ENCODE measurements at places on chromosomes 12 and 14.

DNA sequence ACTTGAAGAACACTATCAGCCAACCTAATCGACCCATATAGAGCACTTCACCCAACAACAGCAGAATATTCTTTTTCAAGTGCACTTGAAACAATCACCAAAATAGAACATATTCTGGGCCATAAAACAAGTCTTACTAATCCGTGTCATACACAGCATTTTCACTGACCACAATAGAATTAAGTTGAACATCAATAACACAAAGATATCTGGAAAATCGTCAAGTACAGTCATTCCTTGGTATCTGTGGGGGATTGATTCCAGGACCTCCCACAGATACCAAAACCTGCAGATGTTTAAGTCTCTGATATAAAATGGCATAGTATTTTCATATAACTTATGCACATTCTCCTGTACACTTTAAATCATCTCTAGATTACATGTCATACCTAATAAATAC, 295.7 kb downstream of the BCL11B start:
- no peak for ATAC-seq

DNA sequence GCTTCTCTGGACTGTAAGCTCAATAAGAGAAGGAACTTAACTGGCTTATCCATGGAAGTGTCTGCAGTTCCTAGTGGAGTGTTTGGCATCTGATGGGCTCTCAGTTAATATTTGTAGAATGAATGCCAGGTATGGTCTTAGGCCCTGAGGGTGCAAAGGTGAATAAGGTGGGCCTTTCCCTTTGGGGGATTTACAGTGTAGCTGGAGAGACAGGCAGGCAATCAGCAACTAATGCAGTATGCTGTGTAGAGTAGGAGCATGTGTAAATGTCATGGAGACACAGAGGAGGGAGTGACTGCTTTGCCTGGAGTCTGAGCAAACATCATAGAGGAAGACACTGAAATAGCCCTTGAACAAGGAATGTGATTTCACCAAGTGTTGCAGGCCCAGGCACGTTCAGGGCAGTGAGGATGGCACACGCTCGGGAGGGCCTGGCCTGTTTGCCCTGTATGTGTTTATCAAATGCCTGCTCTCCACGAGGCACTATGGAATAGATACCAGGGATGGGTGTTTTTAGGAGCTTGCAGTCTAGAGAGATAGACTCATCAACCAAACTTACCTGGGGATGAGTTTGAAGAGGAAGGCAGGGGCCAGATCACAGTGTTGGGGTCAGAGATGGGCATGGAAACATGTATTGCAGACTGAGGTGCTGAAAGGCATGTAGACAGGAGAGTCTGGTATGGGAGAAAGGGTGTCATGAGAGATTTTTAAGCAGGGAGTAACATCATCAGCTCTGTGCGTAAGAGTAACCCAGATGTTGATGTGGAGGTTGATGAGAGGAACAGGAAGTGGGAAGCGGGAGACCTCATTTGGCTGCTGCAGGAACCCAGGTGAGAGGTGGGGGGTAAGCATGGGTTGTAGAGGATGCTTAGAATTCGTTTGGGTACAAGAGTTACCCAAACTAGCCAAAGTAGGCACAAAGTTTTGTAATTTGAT, 54.1 kb downstream of the PLXNC1 start:
- ATAC-seq = peak; percentile 44

GRCh38 chr14:75995372-75996041, 9.9 kb downstream of the IFT43 start:
- ATAC-seq = no peak

- no peak for ATAC-seq
Measured at GRCh38 chr12:599756-600155, 63.5 kb downstream of the NINJ2 start.

DNA sequence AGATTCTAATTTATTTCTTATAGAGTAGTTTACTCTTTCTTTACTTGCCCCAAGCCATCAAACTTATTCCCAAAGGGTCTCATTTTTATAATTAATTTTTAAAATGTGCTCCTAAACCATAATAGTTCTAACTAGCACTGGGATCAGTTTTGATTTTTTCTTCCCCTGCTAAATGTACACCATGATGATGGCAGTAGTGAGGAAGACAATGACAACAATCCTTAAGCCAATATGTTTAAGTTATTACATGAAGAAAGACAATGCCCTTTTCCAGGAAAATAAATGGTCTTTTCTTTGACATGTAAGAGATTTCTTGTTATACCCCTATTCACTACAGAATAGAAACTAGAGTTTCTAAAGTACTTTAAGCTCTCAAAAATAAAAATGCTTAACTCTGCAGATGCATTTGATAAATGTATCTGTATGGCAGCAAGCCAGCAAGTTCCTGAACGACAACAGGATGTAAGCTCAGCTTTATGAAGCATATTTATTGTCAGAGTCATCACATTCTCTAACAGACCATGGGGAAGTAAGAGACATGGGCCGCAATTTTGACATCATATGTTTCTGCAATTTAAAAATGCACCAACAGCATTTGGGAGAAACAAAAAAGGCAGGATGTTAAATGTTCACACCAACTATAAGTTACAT, 36.0 kb upstream of the SNX6 start:
- peak; percentile 72 for ATAC-seq

- peak; percentile 100 for ATAC-seq
Measured at GRCh38 chr12:401235-402028, at the start of gene CCDC77. CCDC77 (plus strand) TSS chr12:401644; CDS start chr12:409384, 7,740 bp downstream.

DNA sequence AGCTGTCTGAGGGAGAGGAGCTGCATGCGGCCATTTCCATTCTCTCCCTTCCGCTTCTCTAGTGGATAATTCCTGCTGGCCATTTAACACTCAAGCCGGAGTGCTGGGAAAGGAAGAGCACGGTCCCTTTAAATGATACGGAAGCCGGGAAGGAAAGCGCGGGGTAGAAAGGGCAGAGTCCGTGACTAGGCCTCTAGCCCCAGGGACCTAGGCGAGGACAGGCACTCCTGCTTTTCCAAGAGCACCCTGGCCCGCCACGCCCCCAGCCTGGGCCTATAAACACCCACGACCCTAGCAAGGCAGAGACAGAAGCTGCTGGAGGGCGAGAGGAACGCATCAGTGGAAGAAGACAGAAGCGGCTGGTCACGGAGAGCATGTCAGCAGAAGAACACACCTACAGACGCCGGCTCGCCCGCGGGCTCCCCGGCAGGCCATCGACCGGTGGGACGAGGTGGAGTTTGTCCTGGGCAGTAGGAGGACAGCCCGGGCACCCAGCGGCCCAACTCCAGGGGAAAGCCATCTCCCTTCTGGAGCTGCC, 1206.6 kb upstream of the TMEM132C start:
- no peak for ATAC-seq

- peak; percentile 58 for ATAC-seq
Measured at GRCh38 chr14:93081876-93082570, 33.7 kb downstream of the ITPK1 start.
